Calu3 (cell line): ENCODE measurements at places on chromosomes 7 and 10. TPM values are rescaled to one million over a fixed set of nuclear protein-coding genes. Genes with fewer than 3 reads are reported as not detected.

The TMEM213 gene
- 9.8 and 11.3 TPM in 2 replicates for total RNA-seq

The RSPH10B2 gene
- 0.29 and 0.71 TPM in 2 replicates for total RNA-seq

The TMEM196 gene
- not detected in 2 replicates for total RNA-seq

GRCh38 chr7:55104712-55105433 is 86.1 kb downstream of the EGFR start:
- H3K4me1 ChIP-seq, result peaks cover 30% of the 10 kb centered on the region
- no peak overlapping the region for H3K27ac ChIP-seq
- no peak overlapping the region for H3K4me3 ChIP-seq
- H3K27me3 ChIP-seq, result no peaks in the 10 kb centered on the region
- no peaks in the 10 kb centered on the region for H3K36me3 ChIP-seq

DNA sequence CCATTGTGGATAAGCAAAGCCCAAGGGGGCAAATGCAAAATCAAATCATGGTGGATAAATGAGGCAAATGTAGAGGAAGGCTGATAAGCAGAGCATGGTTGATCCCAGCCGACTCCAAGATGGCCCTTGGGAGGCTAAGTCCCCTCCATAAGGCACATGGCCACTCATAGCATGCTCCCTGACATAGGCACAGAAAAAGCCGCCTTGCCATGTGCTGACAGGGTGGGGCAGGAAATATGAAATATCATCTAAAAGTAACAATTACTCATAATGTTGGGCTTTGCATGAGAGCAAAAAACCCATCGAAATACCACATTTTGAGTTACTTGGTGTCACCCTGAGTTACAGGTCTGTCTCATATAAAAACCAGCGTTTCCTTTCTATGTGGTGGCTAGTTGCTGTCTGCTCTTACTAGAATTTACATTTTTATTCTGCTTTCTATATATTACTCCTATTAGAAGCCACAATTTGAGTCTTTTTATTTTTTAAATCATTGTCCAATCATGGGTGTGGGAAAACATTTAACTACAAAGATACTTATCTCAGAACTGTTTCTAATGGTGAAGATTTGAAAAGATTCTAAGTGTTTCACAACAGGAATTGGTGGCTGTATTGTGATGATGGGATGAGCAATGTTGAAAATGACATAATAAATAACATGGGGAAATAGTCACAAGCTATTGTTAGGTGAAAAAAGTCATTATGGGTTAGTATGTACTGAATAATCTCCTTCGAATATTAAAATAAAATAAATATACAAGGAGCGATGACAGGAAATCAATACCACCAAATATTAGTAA is 102.7 kb downstream of the CUBN start:
- peaks cover 13% of the 10 kb centered on the region for H3K4me1 ChIP-seq
- H3K27me3 ChIP-seq, result no peaks in the 10 kb centered on the region
- H3K4me3 ChIP-seq, result no peak overlapping the region
